CD14-positive monocyte (primary cell): ENCODE measurements at places on chromosomes 13 and 19. TPM values are rescaled to one million over a fixed set of nuclear protein-coding genes. Genes with fewer than 3 reads are reported as not detected.

- no peak overlapping the region for H3K27ac ChIP-seq
- DNase-seq: no peak
- no peaks in the 10 kb centered on the region for H3K36me3 ChIP-seq
Measured at GRCh38 chr13:44068169-44068568, 188.5 kb downstream of the LACC1 start.

GRCh38 chr19:41206926-41207750, 11.9 kb upstream of the AXL start:
- no peak for DNase-seq
- H3K4me3 ChIP-seq: no peak overlapping the region
- H3K27me3 ChIP-seq: no peaks in the 10 kb centered on the region

DNA sequence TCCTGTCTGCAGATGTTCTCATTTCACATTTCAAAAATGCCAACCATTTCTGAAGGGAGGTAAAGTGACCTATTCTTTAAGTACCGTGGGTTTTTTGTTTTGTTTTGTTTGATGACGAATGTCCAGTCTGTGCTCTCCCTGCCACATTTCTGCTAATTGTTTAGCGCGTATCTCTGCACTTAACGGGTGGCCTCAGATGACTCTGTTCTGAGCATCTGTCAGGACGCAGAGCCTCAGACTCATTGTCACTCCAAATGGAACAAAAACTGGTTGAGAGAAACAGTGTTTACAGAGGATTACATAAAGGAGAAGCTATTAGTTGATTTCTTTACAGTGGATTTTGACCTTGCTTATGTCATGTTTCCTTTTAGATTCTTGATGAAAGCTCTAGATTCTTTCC, 23.7 kb downstream of the TPP2 start:
- no peaks in the 10 kb centered on the region for H3K27me3 ChIP-seq
- H3K27ac ChIP-seq: no peak overlapping the region
- peaks cover 95% of the 10 kb centered on the region for H3K36me3 ChIP-seq

Gene ZNF540
- polyA plus RNA-seq: 0.21 TPM in 1 of 2 replicates, not detected in the other

Gene LGALS7
- polyA plus RNA-seq: not detected

Gene UNC13A
- polyA plus RNA-seq: not detected

Gene RAB3A
- 0.55 TPM for polyA plus RNA-seq

Gene MFSD12
- polyA plus RNA-seq: 150 and 208 TPM in 2 replicates

DNA sequence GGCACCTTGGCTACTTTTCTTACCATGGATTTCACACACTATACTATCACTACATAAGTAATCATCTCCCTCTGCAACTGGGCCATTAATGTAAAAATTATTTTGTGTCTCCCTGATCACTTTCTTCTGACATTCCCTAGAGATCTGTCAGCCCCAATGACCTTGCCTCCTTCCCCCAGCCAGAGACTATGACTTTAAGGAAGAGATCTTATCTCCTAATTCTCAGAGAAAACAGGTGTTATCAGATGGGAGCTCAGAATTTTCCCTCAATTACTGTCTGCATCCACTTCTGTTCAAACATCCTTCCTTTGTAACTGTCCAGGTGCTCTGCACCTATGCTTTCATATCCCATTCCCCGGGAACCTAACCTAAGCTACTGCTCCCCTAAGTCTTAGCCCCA, 397.5 kb downstream of the DIAPH3 start:
- H3K4me1 ChIP-seq: no peaks in the 10 kb centered on the region
- DNase-seq: no peak
- no peaks in the 10 kb centered on the region for H3K36me3 ChIP-seq
- H3K27me3 ChIP-seq: no peaks in the 10 kb centered on the region
- H3K27ac ChIP-seq: no peak overlapping the region
- H3K4me3 ChIP-seq: no peak overlapping the region

GRCh38 chr19:49687566-49688316, 1.7 kb upstream of the ADM5 start:
- no peak for DNase-seq
- H3K36me3 ChIP-seq: peaks cover 36% of the 10 kb centered on the region
- H3K27ac ChIP-seq: no peak overlapping the region
- H3K4me1 ChIP-seq: peaks cover 29% of the 10 kb centered on the region
- H3K27me3 ChIP-seq: peaks cover 17% of the 10 kb centered on the region
- H3K4me3 ChIP-seq: no peak overlapping the region

DNA sequence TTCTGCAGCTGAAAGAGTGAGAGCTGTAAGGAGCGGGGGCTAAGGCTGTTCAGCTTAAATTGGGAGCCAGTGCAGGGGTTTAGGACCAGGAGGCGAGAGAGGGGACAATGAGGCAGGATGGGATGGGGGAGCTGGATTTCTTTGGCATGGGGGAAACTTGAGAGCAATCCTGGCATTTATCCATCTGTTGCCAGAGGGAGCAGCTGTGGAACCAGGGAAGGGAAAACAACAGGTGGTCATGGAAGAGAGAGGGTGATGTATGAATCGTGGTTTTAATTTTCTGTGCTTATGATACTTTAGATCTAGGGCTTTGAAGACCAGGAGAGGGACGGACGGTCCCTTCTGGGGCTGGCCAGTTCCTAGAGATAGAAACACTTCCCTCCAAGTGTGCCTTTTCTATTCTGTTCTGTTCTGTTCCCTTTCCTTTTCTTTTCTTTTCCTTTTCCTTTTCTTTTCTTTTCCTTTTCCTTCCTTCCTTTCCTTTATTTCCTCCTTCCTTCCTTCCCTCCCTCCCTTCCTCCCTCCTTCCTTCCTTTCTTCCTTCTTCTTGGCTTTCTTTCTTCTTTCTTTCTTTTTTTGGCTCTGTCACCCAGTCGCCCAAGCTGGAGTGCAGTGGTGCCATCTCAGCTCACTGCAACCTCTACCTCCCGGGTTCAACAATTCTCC, 16.0 kb upstream of the CCL25 start:
- DNase-seq: no peak
- H3K4me3 ChIP-seq: no peak overlapping the region

DNA sequence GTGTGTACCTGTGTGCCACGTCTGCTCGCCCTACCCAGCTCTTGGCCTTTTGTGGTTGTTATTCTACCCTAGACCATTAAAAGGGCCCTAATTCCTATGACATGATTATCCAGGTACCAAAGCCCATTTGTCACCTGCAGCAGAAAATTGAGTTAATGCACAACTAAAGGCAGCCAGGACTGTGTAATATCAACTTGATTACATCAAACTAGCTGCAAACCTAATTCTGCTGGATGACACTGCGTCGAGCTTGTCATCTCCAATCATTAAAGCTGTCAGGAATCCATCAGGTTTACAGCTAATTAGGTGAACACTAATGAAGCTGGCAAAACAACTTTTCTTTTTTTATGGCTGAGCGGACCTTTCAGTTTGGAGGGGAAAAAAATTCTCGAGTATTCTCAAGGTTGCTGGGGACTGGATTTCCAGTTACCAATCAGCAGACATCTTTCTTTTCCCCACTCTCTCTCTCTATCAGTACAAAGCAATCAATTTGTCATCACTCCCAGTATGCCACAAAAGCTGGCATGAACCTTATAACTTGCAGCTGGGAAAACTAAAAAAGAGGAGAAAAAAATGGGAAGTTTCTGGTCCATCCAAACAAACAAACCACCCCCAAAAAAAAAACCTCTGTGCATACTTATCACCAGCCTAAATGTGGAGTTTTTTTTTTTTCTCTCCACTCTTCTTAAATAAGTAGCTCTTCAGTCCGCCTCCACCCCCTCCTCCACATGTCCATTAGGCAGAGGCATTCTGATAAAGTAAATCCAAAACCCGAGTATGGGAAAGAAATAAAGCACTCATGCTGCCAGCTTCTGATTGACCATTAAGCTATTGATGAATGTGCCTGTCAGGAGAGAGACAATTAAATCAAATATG, 2.8 kb downstream of the TSHZ3 start:
- DNase-seq: no peak
- peaks cover 24% of the 10 kb centered on the region for H3K4me1 ChIP-seq
- H3K27me3 ChIP-seq: peaks cover 5% of the 10 kb centered on the region
- peaks cover 34% of the 10 kb centered on the region for H3K36me3 ChIP-seq
- H3K27ac ChIP-seq: no peak overlapping the region

GRCh38 chr19:28169168-28169887, 1043.6 kb downstream of the UQCRFS1 start:
- no peaks in the 10 kb centered on the region for H3K36me3 ChIP-seq
- H3K27me3 ChIP-seq: no peaks in the 10 kb centered on the region
- no peak for DNase-seq
- no peak overlapping the region for H3K4me3 ChIP-seq
- no peaks in the 10 kb centered on the region for H3K4me1 ChIP-seq

- DNase-seq: no peak
- no peaks in the 10 kb centered on the region for H3K27me3 ChIP-seq
- no peaks in the 10 kb centered on the region for H3K36me3 ChIP-seq
- H3K4me1 ChIP-seq: no peaks in the 10 kb centered on the region
- no peak overlapping the region for H3K4me3 ChIP-seq
- H3K27ac ChIP-seq: no peak overlapping the region
Measured at GRCh38 chr13:110347535-110348308, 40.6 kb downstream of the COL4A2 start.

GRCh38 chr19:57566396-57567265, 7.0 kb upstream of the ZNF550 start:
- H3K4me1 ChIP-seq: no peaks in the 10 kb centered on the region
- no peak for DNase-seq
- no peak overlapping the region for H3K27ac ChIP-seq
- H3K36me3 ChIP-seq: no peaks in the 10 kb centered on the region
- H3K4me3 ChIP-seq: peak overlapping the region; percentile 40
- H3K27me3 ChIP-seq: no peaks in the 10 kb centered on the region

DNA sequence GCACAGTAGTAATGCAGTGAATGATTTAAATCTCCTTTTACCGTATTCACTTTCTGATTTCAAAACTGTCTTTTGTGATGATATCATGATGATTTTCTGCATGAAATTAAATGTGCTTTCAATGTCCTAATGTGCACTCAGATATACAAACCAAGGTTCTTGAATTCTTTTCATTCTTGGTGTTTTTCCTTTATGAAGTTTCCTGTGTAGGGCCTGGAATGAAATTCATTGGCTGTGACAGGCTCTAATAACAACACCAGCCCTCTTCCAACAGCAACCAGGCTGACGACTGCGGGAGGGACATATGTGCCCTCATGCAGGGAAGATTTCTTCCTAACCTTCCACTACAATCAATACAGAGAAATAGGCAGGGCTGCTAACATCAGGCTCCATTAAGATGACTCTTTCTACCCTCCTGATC, 1052.0 kb downstream of the DIAPH3 start:
- H3K4me1 ChIP-seq: no peaks in the 10 kb centered on the region
- no peak overlapping the region for H3K27ac ChIP-seq
- no peak for DNase-seq
- no peaks in the 10 kb centered on the region for H3K27me3 ChIP-seq
- H3K36me3 ChIP-seq: no peaks in the 10 kb centered on the region

Gene ZIC5
- polyA plus RNA-seq: not detected

Gene GADD45GIP1
- 31.6 TPM for polyA plus RNA-seq

GRCh38 chr19:16525751-16526481, 16.3 kb downstream of the CHERP start:
- peaks cover 93% of the 10 kb centered on the region for H3K36me3 ChIP-seq
- H3K4me3 ChIP-seq: no peak overlapping the region
- H3K4me1 ChIP-seq: no peaks in the 10 kb centered on the region
- DNase-seq: no peak

Gene OR7C1
- 0.15 TPM for polyA plus RNA-seq

DNA sequence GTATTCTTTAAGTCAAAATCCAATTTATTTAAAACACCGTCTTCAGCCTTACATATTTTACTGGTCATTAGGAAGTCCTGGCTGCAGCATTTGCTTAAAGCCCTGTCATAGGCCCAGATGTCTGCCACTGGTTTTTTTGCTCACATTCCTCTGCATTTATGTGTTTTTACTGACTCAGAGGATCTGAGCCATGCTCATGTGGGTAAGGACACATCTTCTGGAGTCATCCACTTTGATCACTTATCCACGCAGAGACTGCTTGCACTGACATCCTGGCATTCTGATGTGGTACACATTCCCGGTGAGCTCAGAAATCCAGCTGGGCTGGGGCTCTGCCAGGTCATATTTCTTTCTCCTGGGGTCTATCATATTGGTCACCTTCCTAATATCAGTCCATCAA, 531.7 kb upstream of the ARGLU1 start:
- DNase-seq: no peak
- H3K36me3 ChIP-seq: no peaks in the 10 kb centered on the region
- no peaks in the 10 kb centered on the region for H3K4me1 ChIP-seq
- no peak overlapping the region for H3K27ac ChIP-seq
- no peak overlapping the region for H3K4me3 ChIP-seq

DNA sequence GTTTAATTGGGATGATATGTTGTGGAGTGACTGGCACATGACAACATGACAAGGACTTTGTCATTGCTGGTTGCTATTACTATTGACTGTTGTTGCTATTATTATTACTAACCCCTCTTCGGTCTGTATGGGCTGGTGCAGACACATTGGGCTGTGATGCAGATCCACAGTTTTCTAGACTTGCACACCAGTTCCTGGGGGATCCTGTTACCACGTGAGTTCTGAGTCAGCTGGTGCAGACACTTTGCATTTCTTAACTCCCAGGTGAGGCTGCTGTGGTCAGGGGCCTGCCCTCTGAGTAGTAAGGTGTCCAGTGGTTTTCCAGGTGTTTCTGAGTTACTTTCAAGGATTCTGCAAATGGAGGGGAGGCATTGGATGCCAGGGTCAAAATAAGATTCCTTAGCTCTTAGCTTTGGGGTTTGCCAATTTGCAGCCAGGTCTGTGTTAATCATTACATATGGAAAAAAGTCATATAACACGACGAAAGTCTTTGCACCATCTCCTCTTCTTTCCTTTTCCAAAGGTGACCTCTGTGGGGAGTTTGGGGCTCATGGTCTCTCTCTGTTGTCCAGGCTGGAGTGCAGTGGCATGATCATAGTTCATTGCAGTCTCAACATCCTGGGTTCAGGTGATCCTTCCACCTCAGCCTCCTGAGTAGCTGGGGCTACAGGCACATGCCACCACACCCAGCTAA, 19.3 kb downstream of the BICRA start:
- H3K27me3 ChIP-seq: no peaks in the 10 kb centered on the region
- peaks cover 34% of the 10 kb centered on the region for H3K36me3 ChIP-seq
- DNase-seq: no peak
- H3K4me3 ChIP-seq: no peak overlapping the region

- H3K4me3 ChIP-seq: peak overlapping the region; percentile 99
- H3K36me3 ChIP-seq: no peaks in the 10 kb centered on the region
- DNase-seq: no peak
- H3K27ac ChIP-seq: no peak overlapping the region
Measured at GRCh38 chr19:49637821-49638738, 1.9 kb downstream of the RRAS start.

DNA sequence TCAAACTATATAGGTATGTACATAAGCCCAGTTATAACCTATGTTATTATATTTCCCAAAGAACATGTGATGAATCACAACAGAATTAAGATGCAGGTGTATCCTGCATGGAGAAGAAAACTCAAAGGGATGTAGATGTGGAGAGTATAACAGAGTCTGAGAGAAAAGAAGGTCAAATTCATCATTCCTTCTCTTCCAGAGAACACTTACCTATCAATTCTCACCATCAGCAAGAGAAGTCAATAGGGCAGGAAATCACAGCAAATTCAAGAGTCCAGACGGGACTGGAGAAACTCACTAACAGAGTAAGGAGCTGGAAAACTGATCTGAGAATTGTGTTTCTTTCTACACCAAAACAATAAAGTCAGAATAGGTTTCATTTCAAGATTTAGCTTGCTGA, 28.4 kb downstream of the DIAPH3 start:
- DNase-seq: no peak
- no peak overlapping the region for H3K27ac ChIP-seq
- no peaks in the 10 kb centered on the region for H3K27me3 ChIP-seq
- H3K4me1 ChIP-seq: no peaks in the 10 kb centered on the region
- no peak overlapping the region for H3K4me3 ChIP-seq

Gene PRTN3
- not detected for polyA plus RNA-seq

Gene SIGLEC9
- polyA plus RNA-seq: 87.5 TPM

- no peaks in the 10 kb centered on the region for H3K27me3 ChIP-seq
- H3K4me3 ChIP-seq: no peak overlapping the region
- no peak for DNase-seq
- H3K36me3 ChIP-seq: no peaks in the 10 kb centered on the region
- H3K4me1 ChIP-seq: peaks cover 3% of the 10 kb centered on the region
Measured at GRCh38 chr13:50766013-50766412, 77.5 kb downstream of the DLEU7 start.
